ENCODE measurements at places on chromosomes 5 and 9.
A peak's percentile ranks its signal among the peaks of the same experiment; 100 is the strongest.

DNA sequence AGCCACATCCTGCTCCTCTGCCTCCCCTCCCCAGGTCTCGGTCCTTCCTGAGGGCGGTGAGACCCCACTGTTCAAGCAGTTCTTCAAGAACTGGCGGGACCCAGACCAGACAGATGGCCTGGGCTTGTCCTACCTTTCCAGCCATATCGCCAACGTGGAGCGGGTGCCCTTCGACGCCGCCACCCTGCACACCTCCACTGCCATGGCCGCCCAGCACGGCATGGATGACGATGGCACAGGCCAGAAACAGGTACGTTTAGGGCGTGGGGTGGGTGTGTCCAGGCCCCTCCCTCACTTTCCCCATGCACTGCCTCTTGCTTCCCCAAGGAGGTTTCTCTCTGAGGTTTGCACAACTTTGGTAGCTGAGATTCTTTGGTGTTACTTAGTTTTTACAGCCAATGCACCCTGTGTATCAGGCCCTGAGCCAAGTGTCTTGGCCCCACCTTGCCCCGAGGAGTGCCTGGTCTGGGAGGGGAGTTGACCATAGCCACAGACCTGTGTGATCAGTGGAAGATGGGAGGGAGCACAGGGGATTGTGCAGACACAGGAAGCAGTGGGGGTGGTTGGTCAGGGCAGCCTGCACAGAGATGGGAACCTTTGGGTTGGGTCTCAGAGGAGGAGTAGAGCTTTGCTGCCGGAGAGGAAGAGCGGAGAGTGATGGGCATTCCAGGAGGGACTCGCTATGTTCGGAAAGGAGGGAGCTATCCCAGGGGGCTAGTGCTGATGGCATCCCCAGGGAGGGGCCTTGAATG, 50.8 kb downstream of the GSN start:
- DNase-seq, result no peak

DNA sequence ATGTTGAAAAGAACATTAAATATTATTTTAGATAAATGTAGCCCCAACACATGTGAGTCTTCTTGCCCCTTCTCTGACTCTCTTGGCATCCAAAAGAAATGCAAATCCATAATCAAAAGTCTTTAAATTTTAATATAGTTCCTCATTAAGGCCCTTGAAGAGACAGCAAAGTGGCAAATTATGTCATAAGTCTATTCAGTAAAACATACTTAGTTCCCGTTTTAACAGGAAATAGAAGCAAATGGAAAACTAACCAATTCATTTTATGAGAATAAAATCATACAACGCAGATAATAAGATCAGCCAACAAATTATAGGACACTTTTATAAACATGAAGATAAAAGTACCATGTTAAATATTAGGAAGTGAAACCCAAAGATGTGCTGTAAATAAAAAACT, 20.1 kb upstream of the IFNB1 start:
- DNase-seq, result no peak

DNA sequence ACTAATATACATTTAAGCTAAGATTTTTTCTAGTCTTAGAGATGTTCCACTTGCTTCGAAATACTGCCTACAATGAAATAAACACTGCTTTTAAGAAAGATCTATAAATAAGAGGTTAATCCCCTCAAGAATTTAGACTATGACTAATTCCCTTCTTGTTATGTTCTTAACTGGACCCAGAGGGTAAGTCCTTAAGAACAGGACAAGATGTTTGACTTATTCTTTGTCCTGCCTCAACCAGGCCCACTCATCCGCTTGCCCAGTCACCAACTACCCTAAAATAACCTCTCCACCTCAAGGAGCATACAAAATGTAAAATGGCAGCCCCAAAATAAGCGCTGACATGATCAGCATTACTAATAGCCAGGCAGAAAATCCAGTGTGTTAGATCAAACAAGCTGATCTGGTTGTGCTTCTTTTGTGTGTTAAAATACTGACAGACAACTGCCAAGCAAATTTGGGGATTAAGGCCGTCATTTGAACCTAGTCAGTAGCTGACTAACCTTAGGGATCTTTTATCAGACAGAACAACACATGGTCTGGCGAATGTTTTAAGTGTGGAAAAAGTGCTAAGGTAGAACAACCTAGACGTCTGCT, 93.7 kb upstream of the SMC5 start:
- DNase-seq, result no peak

DNA sequence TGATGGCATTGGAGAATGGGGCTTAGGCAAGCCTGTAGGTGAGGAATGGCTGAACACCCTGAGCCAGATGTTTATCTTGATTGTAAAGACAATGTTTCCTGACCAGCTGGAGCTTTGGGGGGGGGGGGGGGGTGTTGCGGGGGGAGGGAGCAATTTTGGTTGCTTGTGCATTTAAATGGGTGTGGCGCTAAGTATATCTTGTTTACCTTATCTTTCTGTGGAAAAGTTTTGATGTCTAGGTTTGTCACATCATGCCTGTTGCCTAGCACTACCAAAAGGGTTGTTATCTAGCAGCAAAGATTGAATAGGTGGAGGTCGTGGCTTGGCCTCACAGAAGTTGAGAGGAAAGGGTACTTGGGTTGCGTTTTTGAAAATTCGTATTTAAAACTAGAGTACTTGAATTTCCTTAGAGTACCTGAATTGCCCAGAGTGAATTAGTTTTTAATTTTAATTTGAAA, 1.3 kb downstream of the SMAD5 start:
- DNase-seq, result no peak

- peak; percentile 62 for DNase-seq
Measured at GRCh38 chr5:146426853-146427618, 20.1 kb upstream of the TCERG1 start.
